Renal pelvis (tissue), 12 donors: ENCODE measurements at places on chromosomes 2 and 18.

DNA sequence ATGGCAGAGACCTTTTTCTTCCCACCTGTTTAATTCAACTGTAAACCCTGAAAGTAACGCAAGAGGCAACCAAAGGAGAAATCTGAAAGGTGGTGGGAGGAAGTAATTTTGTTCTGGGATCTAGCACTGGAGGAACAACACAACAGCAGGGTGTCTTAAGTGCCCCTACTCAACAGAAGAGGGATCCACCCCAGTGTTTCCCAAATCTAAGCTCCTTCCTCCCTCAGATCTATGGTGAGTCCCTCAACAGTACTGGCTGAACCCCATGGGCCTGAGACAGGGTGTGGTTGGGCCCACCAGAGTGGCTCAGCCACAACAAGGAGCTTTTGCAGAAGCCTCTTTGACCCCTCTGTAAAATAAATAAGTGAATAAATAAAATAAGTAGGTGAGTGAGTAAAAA is 790.3 kb downstream of the ERBB4 start:
- no peak for DNase-seq

DNA sequence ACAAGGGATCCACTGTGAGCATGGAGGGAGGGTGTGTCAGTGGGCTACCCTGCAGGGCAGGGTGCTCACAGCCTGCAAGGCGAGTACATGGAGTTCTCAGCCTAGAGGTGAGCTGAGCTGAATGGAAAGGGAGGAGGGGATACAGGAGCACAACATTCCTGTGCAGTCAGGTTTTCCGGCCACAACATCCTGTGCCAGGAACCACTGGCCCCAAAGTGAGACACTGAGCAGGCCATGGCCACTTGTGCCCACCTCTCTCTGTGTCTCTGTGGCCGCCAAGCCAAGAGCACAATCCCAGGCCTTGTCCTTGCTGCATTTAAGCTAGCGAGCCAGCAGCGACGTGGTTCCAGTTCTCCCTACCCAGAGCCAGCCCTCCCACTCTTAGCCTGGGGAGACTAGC is 6.1 kb downstream of the DOK1 start:
- no peak for DNase-seq

DNA sequence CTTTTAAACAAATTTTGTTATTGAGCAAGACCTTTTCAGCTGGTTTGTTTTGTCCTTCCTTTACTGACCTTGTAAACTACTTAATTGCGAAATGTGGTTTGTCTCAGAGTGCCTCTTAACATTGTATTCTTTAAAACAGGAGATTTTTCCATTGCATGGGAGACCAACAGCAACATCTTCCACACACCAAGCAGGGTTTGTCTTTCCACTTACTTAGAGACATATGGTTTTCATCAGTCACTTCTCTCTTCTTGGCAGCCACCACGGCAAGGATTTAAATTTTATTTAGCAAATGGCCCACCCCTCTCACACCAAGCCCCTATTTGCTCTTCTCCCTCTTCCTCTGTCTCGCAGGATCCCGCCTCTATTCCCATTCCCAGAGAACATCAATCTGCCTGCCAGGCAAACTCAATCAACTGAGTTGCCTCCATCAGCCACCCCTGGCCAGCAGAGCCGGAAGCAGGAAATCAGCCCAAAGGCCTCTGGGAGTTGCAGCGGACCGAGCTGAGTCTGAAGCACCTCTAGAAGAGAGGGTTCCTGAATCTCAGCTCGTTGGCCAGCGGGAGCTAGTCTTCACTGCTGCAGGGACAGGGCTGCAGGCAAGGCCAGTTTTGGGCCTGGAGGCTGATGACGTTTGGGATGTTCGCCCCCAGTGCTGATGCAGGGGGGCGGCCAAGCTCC is 11.3 kb upstream of the CIB4 start:
- DNase-seq: peak; percentile 65

DNA sequence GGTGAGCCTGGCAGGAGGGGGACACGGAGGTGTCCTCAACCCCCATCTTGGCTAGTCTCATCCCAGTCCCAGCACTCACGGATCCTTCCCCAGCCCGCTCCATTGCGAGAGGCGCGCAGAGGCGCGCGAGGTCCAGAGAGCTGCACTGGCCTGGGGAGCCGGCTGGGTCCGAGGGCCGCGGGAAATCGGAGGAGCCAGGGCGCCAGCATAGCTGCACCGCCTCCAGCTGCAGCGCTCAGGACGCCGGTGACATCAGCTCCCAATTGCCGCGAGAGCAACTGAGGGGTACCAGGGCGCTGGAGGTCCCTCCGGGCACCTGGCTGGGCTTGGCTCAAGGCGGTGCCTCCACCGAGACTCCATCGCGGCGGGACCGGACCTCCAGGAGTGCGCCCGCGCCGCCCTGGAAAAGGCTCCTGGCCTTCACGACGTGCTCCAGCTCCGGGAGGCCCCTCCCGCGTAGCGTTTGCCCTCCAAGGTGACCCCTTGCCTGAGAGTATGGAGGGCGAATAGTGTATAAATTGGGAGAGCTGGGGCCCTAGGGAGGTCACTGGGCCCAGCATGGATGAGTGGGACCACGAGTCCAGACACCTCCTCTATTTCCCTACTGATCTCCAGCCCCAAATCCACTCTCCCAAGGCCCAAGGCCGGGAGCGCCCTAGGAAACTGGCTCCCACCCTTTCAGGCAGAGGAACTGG is 5.5 kb downstream of the RTKN start:
- no peak for DNase-seq

DNA sequence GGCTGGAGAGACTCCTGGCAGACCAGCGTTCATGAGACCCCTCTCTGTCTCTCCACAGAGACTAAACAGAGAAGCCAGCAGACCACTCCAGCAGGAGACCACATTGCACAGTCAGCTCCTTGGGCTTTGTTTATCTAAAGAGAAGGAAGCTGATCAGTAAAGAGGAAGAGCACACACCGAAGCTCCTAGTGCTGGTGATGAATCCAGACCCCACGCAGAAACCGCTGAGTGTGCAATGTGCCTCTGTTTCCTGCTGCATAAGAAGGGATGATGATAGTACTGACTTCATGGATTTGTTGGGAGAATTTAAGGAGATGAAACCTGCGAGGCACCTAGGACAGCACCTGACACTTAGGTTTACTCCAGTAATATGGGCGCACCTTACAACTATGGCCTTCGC is 544.1 kb upstream of the ID2 start:
- no peak for DNase-seq

DNA sequence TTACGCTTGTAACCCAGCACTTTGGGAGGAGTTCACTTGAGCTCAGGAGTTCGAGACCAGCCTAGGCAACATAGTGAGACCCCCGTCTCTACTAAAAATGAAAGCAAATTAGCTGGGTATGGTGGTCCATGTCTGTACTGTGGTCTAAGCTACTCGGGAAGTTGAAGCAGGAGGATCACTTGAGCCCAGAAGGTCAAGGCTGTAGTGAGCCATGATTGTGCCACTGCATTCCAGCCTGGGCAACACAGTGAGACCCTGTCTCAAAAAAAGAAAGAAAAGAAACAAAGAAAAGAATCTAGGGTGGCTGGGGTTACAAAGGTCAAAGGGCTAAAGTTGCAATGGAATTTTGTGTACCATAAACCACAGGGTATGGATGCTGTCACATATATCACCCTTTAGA is 41.3 kb downstream of the KIF3C start:
- no peak for DNase-seq

- no peak for DNase-seq
These were observed 312.5 kb upstream of the CHAC2 start for GRCh38 chr2:53455094-53455493.

GRCh38 chr2:10424051-10424450 is 24.1 kb downstream of the ODC1 start:
- no peak for DNase-seq

DNA sequence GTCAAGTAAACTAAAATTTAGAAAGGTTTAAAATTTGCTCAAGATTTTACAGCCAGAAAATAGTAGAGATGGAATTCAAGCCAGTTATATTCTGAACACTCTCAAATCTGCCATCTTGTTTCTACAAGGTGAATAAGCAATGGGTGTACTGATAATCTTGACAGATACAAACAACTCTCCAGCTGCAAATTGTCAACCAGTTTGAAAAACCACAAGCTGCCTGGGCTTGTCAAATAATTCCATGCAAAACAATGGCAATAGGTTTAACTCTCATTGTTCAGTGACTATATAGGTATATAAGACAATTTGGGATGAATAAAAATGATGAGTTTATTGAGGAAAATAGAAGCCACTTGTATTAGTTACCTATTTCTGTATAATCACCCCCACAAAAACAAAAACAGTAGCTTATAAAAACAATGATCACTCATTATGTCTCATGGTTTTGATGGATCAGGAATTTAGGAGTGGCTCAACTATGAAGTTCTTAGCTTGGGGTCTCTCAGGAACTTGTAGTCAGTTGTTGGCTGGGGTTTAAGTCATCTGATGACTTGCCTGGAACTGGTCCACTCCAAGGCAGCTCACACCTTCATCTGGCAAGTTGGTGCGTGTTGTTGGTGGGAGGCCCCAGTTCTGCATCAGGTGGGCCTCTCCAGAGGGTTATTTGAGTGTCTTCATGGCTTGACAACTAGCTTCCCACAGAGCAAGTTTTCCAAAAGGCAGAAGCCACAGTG is 12.6 kb upstream of the EVA1A start:
- DNase-seq: no peak

- no peak for DNase-seq
These were observed 397.9 kb downstream of the MEIS1 start for GRCh38 chr2:66832646-66833435.

DNA sequence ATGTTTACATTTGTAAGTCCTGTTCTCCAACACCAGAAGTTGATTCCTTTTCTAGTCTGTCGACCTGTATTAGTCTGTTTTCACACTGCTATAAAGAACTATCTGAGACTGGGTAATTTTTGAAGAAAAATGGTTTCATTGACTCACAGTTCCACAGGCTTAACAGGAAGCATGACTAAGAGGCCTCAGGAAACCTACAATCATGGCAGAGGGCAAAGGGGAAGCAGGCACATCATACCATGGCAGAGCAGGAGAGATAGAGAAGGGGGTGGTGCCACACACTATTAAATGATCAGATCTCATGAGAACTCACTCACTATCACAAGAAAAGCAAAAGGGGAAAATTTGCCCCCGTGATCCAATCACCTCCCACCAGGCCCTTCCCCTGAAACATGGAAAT is 112.8 kb upstream of the MAP3K20 start:
- DNase-seq: no peak

DNA sequence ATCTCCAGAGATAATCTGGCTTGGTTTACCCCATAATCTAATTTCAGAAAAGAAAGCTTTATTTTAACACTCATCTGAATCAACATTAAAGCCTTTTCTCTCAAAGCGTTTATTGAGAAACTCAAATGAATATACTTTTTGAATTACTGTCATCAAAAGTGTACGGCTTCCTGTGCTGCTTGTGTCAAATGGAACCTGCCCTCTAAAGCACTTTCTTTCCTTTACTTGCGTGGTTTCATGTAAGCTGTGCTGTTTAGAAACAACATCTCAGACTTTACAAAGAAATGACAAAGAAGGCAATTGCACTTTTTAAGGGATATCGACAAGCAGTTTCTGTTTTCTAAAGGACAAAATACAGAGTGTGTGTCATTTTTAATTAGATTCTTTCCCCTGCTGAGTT is 35.1 kb downstream of the CYBRD1 start:
- no peak for DNase-seq

- no peak for DNase-seq
These were observed 326.3 kb upstream of the ZNF521 start for GRCh38 chr18:25678221-25678620.
